Activated naive CD4-positive, alpha-beta T cell treated with anti-CD3 and anti-CD28 coated beads, Interleukin-2, amount 50 U/mL, for 16 hours (primary cell): ENCODE measurements at places on chromosomes 7 and 10.
A peak's percentile ranks its signal among the peaks of the same experiment; 100 is the strongest.

GRCh38 chr7:55657654-55658053 lies 85.4 kb upstream of the VOPP1 start:
- no peak for DNase-seq

GRCh38 chr7:116985575-116985974 lies 32.3 kb downstream of the ST7 start:
- no peak for DNase-seq

GRCh38 chr7:4519819-4520520 lies 162.1 kb upstream of the FOXK1 start:
- DNase-seq: no peak

DNA sequence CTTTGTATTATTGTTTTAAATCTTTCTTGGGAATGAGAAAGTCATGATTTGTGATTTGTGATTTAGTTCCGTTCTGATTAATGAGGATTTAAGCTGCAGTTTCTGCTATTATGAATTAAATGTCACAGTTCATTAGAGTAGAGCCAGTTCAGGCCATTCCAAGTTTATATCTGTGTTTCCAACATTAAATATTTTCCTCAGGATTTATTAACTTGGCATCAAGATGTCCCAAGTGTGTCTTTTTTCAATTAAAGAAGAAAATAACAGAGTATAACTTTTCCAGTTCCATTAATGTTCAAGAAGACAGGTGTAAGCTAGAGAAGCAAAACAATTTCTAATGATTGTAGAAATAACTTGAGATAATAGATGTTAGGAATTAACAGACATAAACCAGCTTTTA lies 1183.2 kb upstream of the CELF2 start:
- DNase-seq: no peak

DNA sequence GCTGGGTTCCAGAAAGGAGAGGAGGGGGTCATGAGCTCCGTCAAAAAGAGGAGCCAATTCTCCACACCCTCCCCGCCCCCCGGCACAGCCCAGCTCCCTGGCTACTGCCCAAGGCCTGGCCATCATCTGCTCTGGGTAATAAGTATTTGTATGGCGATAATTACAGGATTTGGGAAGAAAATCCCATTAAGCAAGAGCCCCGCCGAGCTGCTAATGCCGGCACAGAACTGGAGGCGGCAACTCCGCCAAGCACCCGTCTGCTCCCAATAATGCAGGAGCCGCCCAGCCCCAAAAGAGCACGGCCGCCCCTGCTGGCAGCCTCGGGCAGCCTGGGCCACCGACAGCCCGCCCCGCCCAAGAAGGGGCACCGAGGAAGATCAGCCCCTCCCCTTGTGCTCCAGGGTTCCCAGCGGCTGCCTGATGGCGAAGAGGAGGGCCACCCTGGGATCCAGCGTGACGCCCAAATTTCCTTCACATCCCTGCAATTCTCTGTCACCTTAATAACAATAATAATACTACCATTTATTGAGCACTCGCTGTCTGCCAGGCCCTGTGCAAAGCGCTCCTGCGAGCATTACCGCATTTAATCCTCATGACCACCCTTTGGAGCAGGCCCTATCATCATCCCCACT lies 5.9 kb downstream of the SLIT1 start:
- no peak for DNase-seq

GRCh38 chr10:123141791-123142700 lies 5.9 kb upstream of the HMX2 start:
- no peak for DNase-seq

- DNase-seq: no peak
These were observed 121.7 kb upstream of the CCDC6 start for GRCh38 chr10:60028081-60028480.

DNA sequence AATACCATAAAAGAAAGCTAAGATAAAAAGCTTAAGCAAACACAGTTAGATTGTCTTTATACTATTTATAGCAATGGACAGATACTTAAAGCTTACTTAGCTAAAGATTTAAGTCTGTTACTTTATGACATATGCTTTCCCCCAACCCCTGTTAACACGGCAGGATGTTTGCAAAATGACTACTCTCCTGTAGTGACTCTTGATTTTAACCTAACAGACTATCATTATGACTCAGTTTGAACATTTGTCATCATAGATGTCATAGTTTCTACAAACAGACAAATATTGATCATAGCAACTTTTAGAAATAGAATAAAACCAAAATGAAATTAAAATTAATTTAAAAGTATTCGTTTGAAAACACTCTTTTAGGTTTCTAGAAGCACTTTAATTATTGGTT lies 7.8 kb upstream of the COMMD3 start:
- DNase-seq: peak; percentile 36

GRCh38 chr10:43135064-43135463 lies 3.2 kb upstream of the CSGALNACT2 start:
- no peak for DNase-seq

GRCh38 chr10:124675261-124675660 lies 68.9 kb downstream of the FAM53B start:
- DNase-seq: no peak

DNA sequence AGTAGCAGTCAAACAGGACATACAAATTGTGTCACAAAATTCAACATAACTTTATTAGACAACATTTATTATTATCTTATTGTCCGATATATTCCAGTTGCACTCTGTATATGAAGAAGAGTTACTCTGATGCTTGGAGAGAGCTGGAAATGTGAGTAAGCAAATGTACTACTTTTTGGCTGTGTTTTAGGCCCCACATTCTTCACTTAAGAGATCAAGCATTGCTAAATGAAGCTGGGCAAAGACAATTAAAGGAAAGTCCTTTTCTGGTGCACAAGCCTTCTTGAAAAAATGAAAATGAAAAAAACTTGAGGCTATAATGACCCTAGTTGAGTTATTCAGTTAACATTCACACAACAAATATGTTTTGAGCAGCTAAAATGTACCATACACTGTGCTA lies 26.1 kb downstream of the MYPN start:
- no peak for DNase-seq

- DNase-seq: no peak
These were observed 40.3 kb upstream of the SH2D4B start for GRCh38 chr10:80497187-80498077.

GRCh38 chr10:133530506-133530905 lies 3.3 kb downstream of the CYP2E1 start:
- DNase-seq: no peak
